RKO (cell line): ENCODE measurements at places on chromosomes 6 and 20.

DNA sequence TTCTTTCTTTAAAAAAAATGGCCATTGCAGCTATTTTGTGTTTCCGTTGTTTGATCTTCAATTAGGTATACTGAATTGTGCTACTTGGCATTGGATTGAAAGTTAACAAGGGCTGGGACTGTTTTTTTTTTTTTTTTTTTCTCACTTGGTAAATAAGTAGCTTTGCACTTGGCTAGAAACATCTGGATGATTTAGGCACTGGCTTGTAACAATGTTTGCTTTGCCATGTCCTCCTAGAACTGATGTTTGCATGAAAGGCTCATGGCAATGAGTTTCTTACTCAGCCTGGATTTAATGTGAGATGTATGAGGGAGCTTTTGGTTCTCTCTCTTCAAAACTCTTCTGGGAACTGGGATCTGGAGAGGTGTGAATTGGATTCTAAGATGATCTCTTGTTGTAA, 414.1 kb downstream of the CDH26 start:
- no peak for DNase-seq

DNA sequence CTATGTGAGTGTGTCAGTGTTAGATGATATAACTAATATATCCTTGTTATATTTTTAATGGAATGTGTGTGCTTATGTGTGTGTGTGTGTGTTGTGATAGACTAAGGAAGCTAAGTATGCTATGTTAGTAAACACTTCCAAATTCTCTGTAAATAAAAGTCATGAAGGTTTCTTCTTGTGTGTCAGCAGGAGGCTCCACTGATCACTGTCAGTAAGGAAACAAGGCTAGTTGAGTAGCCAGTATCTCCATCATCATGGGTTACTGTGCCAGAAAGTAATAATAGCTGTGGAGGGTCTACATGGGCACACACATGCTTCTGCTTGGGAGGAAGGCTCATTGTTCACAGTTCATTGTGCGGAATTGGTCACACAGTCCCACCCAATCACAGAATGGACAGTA, 302.8 kb upstream of the RNF217 start:
- no peak for DNase-seq

GRCh38 chr6:132592855-132593254, 3.3 kb upstream of the TAAR5 start:
- DNase-seq, result no peak

- DNase-seq, result no peak
These were observed 390.8 kb downstream of the RNGTT start for GRCh38 chr6:88572449-88573139.

GRCh38 chr20:2617099-2617714, 35.2 kb upstream of the NOP56 start:
- no peak for DNase-seq

GRCh38 chr20:48398506-48399449, 429.0 kb downstream of the PREX1 start:
- DNase-seq, result no peak

- no peak for DNase-seq
These were observed 337 bp downstream of the ESF1 start for GRCh38 chr20:13784271-13784892.

GRCh38 chr6:74749211-74750147, 456.4 kb downstream of the COL12A1 start:
- DNase-seq, result no peak

DNA sequence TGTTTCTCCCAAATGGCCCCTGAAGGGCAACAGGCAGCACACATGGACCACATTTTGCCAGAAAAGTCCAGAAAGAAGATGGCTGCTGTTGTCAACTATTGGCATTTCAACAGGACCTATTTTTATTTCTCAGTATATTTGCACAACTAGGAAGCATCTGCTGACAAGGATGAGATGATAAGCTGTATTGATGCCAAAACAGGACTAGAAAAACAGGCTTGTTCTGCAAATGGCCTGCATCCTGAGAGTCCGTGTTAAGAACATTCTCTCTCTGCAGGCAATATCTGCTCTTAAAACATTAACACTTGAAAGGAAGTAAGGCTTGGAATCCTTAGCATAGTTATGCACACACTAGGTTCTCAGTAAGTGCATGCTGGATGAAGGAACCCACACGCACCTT, 283.7 kb downstream of the ESR1 start:
- no peak for DNase-seq

- no peak for DNase-seq
These were observed 673.1 kb downstream of the HTR1B start for GRCh38 chr6:76790045-76790796.

GRCh38 chr20:41141153-41141815, 3.9 kb downstream of the PLCG1 start:
- DNase-seq, result no peak
